ENCODE measurements at places on chromosomes 5 and 9. TPM values are rescaled to one million over a fixed set of nuclear protein-coding genes. Genes with fewer than 3 reads are reported as not detected.

- no peak for DNase-seq
Observed at GRCh38 chr9:122215663-122216062, 13.1 kb downstream of the LHX6 start.

Gene UBTD2
- total RNA-seq = 12.8 TPM

DNA sequence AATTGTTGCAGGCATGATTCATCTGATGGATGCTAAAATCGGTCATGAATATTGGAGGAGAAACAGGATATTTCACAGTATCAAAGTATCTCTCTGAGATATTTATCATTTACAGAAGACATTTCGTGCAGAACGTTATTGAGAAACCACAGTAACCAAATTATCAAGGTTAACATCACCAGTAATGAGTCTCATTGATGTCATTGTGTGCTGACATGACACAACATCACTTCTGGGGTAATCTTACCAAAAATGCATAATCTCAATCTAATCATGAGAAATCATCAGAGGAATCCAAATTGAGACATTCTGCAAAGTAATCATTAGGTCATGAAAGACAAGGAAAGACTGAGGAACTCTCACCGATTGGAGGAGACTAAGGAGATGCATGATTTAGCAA is 42.7 kb downstream of the C5orf22 start:
- no peak for DNase-seq

DNA sequence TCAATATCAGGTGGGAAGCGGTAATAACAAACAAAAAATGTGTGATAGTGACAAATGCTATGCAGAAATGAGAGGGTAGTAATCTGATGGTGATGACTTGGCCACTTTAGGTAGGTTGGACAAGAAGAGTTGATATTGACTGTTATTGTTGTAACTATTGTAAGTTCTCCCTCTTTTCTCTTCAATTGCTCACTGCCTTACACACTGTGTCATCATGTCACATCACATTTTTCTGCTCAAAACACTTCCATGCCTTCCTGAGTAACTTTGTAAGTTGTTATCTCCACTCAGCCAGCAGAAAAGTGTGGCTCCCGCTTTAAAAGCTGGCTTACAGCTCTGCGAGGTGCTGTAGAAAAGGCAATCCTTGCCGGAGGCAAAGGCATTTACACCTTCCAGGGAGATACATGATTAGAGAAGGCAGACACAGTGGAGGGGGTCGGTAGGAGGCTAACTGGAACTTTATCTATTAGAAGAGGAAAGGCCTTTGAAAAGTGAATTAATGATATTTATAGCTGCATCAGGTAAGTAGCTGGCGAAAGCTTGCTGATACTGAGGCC is 85.2 kb upstream of the CLINT1 start:
- no peak for DNase-seq

DNA sequence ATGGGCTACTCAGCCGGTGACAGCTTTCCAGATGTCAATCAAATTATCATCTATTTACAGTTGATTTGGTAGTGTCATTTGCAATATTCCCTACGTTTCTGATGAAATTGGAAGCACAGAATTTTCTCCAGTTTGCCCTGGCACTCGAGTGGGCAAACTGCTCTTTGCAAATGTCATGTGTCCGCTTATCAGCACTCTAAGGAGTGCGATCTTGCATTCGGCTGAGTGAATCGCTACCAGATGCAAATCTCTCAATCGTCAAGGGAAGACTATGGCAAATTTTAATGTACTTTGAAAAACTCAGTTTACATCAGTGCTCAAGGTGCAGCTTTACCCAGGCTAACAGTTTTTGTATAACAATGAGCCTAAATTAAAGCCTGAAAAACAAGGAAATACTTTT is 66.8 kb downstream of the BNC2 start:
- no peak for DNase-seq

DNA sequence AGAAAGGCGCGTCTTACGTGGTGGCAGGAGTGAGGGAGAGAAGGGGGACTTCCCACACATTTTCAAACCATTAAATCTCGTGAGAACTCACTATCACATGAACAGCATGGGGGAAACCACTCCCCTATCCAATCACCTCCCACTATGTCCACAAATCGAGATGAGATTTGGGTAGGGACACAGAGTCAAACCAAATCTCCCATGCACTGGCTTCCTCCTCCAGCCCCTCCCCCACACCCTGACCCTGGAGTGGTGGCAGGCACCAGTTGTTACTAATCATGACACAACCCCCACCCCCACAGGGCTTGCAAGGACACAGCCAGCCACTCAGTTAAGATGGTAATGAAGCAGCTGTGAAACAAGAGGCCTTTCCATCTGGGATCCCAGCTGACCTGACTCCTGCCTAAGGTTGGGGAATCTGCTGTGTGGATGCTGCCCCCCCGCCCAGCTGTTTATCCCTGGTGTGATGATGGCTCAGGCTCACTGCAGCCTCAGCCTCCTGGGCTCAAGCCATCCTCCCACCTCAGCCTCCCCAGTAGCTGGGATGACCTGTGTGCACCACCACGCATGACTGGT is 57.1 kb upstream of the FUBP3 start:
- DNase-seq = no peak

DNA sequence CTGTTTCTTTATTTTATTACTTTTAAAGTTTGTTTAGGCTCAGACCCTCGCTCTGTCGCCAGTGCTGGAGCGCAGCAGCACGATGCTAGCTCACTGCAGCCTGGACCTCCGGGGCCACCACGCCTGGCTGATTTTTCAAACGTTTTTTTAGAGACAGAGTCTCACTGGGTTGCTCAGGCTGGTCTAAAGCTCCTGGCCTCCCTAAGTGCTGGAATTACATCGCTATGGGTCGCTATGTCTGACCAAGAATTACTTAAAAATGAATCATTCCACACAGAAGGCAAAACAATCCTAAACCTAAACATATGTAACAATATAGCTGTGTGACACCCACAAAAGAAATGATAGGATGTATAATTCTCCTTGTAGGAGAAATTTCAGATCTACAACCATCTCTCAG is 86.9 kb upstream of the SIMC1 start:
- DNase-seq = no peak

DNA sequence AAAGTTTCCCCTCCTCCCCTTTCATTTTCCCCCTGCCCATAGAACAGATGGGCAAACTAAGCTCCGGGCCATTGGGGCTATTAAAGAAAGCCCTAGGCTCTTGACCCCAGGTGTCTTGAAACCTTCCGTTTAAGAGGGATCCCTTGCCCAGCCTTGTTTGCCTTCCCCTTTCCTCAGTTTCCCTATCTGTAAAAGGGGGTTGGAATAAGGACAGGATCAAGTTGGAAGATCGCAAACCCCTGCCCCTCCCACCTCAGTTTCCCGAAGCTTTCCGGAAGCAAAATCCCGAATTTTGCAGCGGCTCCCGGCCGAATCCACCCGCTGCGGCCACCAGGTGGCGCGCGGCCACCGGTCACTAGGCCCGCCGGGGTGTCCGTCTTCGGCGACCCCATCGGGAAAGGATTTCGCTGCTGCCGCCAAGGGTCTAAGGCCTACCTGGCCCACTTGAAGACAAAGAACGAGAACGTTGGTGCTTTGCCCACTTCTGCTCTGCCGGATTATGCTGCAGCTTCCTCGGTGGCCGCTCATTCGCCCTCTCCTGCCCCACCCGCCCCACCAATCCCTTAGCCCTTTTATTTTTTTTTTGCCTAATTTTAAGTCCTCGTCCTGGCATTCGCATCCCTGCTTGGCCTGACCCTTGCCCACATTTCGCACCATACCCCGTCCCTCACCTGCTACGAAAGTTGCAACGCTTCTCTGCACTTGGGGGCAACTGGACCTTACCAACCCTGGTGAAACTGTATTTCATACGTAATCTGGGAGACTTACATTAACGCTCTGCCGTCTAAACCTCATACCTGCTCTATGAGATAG is 962 bp upstream of the NR6A1 start:
- DNase-seq = peak; percentile 45

GRCh38 chr5:100826133-100826532 is 76.9 kb downstream of the ST8SIA4 start:
- no peak for DNase-seq

Gene TAF11L5
- total RNA-seq = not detected

Gene LCN15
- not detected for total RNA-seq

Data from activated CD8-positive, alpha-beta T cell treated with anti-CD3 and anti-CD28 coated beads, Interleukin-2, amount 10 ng/mL, durations not matched to agents 7 days and 5 days (primary cell).